T-helper 17 cell (primary cell): ENCODE measurements at places on chromosomes 7 and 10. TPM values are rescaled to one million over a fixed set of nuclear protein-coding genes. Genes with fewer than 3 reads are reported as not detected.

DNA sequence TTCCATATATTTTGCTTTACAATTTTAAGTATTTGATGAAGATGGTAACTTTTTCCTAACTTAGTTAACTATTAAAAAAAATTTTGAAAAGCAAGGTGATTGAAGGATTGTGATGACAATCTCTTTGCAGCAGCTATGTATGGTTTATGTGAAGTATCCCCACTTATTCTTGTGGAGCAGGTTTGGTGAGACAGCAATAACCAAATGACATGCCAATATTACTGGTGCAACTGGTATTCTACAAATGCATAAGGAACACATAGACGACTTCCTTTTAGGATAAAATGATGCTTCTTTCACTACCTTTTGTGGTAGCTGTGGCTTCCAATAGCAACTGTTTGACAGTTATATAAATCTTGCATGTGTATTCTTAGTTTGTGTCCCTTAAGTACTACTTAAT is 465.3 kb downstream of the PLXDC2 start:
- H3K36me3 ChIP-seq: no peaks in the 10 kb centered on the region
- no peak for DNase-seq
- no peak overlapping the region for H3K4me3 ChIP-seq

DNA sequence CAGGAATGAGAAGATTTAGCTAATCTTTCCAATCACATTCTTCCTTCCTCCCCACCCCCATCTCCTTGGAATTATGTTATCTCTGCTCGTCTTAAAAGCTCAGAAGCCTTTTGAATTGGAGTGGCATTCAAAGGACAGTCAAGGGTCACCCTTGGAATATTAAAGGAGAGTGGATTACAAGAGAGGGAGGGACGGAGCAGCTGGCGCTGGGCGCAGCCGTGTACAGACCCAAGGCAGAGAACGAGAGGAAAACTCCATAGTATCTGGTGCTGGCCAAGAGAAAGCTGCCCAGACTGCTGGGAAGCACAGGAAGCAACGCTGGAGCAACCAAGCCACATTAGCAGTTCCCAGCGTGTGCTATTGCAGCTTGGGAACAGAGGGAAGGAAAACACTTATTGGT is 95.7 kb downstream of the POU6F2 start:
- peaks cover 2% of the 10 kb centered on the region for H3K4me1 ChIP-seq
- no peak overlapping the region for H3K27ac ChIP-seq
- peaks cover 4% of the 10 kb centered on the region for H3K27me3 ChIP-seq
- H3K36me3 ChIP-seq: no peaks in the 10 kb centered on the region
- DNase-seq: no peak
- no peak overlapping the region for H3K4me3 ChIP-seq

GRCh38 chr10:72167118-72167517 is 48.7 kb upstream of the ANAPC16 start:
- H3K4me3 ChIP-seq: no peak overlapping the region
- H3K27ac ChIP-seq: no peak overlapping the region
- no peaks in the 10 kb centered on the region for H3K27me3 ChIP-seq
- peaks cover 4% of the 10 kb centered on the region for H3K4me1 ChIP-seq
- DNase-seq: no peak

DNA sequence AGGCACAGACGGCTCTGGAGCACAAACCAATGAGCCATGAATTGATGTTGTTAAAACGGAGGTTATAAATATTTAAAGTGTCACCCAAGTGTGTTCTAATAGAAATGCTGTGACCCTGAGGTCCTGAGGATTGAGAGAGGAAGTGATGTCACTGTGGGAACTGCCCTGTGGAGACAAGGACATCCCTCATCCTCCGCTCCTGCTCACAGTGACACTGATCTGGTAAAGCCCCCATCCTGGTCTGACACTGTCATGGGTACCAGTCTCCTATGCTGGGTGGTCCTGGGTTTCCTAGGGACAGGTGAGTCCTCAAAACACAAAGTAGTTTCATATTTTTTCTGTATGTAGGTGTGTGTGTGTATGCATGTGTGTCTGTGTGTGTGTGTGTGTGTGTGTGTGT is 237.9 kb upstream of the PRSS1 start:
- DNase-seq: no peak
- H3K27me3 ChIP-seq: peaks cover 6% of the 10 kb centered on the region
- peaks cover 15% of the 10 kb centered on the region for H3K4me1 ChIP-seq
- H3K4me3 ChIP-seq: no peak overlapping the region
- no peaks in the 10 kb centered on the region for H3K36me3 ChIP-seq

GRCh38 chr7:131630427-131630826 is 74.0 kb upstream of the PODXL start:
- H3K27me3 ChIP-seq: peaks cover 44% of the 10 kb centered on the region
- no peak for DNase-seq
- H3K4me1 ChIP-seq: peaks cover 2% of the 10 kb centered on the region

GRCh38 chr7:28815369-28815927 is 142.7 kb downstream of the TRIL start:
- no peak for DNase-seq
- H3K27me3 ChIP-seq: peaks cover 7% of the 10 kb centered on the region
- H3K4me1 ChIP-seq: no peaks in the 10 kb centered on the region
- H3K4me3 ChIP-seq: no peak overlapping the region

- peaks cover 52% of the 10 kb centered on the region for H3K27me3 ChIP-seq
- H3K4me3 ChIP-seq: no peak overlapping the region
- H3K36me3 ChIP-seq: no peaks in the 10 kb centered on the region
- no peak for DNase-seq
- H3K4me1 ChIP-seq: peaks cover 6% of the 10 kb centered on the region
These were observed 66.8 kb downstream of the ELFN1 start for GRCh38 chr7:1736830-1737229.

DNA sequence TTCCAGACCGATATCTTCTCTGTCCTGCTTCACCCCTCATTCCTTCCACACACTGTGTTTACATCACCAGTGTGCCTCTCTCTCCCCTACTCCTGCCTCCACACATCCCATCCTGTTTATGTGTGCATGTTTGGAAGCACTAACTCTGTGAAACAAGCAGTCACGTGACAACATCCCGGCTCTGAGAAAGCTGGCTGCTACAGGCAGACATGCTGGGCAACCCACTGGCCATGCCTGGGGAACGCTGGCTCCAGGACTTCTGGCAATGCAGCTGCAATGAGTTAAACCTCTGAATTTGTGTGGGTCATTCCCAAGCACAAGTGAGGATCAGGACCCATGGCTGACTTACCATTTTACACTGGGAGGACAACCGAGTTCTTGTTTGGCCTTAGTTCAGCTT is 74.0 kb downstream of the WNT2 start:
- H3K4me3 ChIP-seq: no peak overlapping the region
- H3K27me3 ChIP-seq: no peaks in the 10 kb centered on the region
- no peak for DNase-seq
- H3K27ac ChIP-seq: no peak overlapping the region
- H3K4me1 ChIP-seq: no peaks in the 10 kb centered on the region

- H3K4me3 ChIP-seq: no peak overlapping the region
- no peak for DNase-seq
- H3K4me1 ChIP-seq: no peaks in the 10 kb centered on the region
- H3K27ac ChIP-seq: no peak overlapping the region
- peaks cover 38% of the 10 kb centered on the region for H3K27me3 ChIP-seq
These were observed 16.2 kb downstream of the CSTF2T start for GRCh38 chr10:51683031-51683691.

DNA sequence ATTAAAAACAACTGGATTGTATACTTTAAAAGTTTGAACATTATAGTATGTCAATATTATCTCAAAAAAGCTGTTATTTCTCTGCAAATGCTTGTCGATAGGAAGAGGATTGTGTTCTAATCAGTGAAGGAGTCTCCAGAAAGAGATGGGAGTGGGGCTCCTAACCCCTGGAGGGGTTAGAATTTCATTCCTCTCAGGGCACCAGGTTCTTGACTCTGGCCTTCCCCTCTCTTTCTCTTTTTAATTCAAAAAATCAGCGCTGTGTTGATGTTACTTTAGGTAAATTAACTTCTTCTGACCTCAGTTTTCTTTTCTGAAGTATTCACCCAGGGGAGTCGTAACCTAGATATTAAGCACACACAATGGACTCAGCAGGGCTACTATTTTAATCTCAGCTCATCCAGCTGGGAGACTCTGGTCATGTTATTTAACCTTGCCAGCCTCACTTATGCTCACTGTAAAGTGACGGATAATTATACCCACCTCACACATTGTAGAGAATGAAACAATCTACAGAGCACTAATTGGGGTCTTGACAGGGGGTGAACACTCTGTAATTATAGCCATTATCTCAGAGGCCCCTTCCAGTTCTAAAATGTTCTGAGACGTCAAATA is 59.4 kb downstream of the GCC1 start:
- DNase-seq: no peak
- H3K27me3 ChIP-seq: peaks cover 12% of the 10 kb centered on the region
- H3K27ac ChIP-seq: no peak overlapping the region
- no peak overlapping the region for H3K4me3 ChIP-seq
- no peaks in the 10 kb centered on the region for H3K36me3 ChIP-seq
- H3K4me1 ChIP-seq: no peaks in the 10 kb centered on the region

- peak overlapping the region; percentile 29 for H3K27ac ChIP-seq
- no peak for DNase-seq
- no peaks in the 10 kb centered on the region for H3K27me3 ChIP-seq
- H3K4me3 ChIP-seq: peak overlapping the region; percentile 60
- peaks cover 7% of the 10 kb centered on the region for H3K4me1 ChIP-seq
- H3K36me3 ChIP-seq: no peaks in the 10 kb centered on the region
These were observed 7.6 kb downstream of the IQCE start for GRCh38 chr7:2566348-2566889.

DNA sequence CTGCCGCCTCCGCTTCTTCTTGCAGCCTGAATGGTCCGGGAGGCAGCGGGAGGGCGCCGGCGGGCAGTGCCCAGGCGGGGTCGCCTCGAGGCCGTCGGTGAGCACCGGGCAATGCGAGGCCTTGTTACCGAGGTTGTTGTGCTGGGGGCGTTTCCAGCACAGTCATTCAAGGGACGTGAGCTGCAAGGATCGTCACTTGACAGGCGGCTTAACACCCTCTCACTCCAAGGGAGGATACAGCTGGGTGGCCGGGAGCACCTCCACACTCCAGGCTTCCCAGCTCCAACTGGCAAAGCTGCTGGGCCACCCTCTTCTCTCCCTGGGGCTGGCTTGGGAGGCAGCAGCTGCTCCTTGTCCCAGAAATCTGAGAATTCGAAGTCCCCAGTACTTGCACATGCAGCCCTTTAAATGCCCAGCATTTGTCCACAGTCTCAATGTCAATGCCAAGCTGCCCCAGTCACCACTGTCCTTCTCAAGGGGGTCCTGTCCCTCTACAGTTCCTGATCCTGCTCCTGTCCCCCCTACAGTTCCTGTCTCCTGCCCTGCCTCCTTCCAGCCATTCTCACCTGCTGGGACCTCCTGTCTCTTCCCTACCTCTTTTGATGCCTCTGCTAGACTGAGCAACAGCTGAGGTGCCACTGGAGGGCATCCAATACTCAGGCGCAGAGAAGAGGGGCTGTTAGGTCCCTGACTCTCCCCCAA is 4.4 kb upstream of the HOXA11 start:
- peak overlapping the region; percentile 85 for H3K4me3 ChIP-seq
- peaks cover 91% of the 10 kb centered on the region for H3K27me3 ChIP-seq
- peaks cover 4% of the 10 kb centered on the region for H3K36me3 ChIP-seq
- H3K27ac ChIP-seq: peak overlapping the region; percentile 8

DNA sequence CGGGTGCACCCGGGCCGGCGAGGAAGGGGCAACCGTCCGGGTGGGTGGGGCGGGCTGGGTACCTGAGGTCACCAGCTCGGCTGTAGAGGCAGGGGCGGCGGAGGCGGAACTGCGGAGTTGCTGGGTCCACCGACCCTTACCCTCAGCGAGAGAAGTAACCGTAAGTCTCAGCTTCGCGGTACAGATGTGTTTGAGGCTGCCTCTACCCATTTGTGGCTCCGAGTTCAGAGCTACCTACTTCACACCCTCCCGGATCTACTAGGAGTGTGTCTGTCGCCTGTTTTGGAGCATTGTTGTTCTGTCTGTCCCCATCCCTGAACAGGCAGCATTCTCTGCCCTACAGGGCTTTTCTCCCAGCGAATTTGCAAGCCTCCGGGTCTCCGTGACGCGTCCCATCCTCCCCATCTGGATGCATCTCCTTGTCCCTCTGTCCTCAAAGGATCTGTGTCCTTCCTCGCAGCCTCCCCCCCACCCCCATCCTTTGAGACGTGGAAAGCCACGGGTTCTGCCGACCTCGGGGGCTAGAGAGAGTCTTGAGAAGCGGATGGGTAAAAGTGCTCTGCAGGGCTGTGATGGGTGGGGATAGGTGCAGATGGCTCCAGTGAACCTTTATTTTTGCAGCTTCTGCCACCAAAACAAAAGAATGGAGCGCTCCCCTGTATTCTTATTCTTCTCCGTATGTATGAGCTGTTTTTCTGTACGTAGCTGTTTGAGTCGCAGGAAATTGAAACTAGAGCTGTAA is 757 bp downstream of the ANKIB1 start:
- DNase-seq: no peak
- H3K27me3 ChIP-seq: no peaks in the 10 kb centered on the region
- peaks cover 27% of the 10 kb centered on the region for H3K4me1 ChIP-seq
- peaks cover 4% of the 10 kb centered on the region for H3K36me3 ChIP-seq
- peak overlapping the region; percentile 99 for H3K4me3 ChIP-seq
- H3K27ac ChIP-seq: peak overlapping the region; percentile 100

DNA sequence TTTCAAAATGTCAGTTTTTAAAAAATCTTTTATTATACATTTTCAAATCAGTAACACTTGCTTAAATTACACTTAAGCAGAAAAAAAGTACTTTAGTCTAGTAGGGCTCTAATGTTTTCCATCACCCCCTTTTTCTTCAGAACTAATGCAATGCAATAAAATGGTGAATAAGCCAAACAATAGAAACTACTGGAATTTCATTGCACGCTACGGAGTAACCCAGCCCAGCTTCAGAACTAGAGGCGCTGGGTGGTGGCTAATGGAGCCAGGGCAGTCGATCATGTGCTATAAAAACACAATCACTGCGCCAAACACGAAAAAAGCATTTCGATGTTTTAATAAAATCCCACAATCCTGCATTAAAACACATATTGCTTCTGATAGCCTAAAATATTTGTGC is 59.9 kb upstream of the ODAD2 start:
- H3K36me3 ChIP-seq: peaks cover 17% of the 10 kb centered on the region
- H3K27ac ChIP-seq: no peak overlapping the region
- no peak overlapping the region for H3K4me3 ChIP-seq
- DNase-seq: no peak
- no peaks in the 10 kb centered on the region for H3K27me3 ChIP-seq

- DNase-seq: no peak
- H3K36me3 ChIP-seq: no peaks in the 10 kb centered on the region
- peaks cover 1% of the 10 kb centered on the region for H3K4me1 ChIP-seq
- H3K27me3 ChIP-seq: peaks cover 9% of the 10 kb centered on the region
- H3K4me3 ChIP-seq: no peak overlapping the region
- H3K27ac ChIP-seq: no peak overlapping the region
These were observed 218.6 kb upstream of the FZD1 start for GRCh38 chr7:91045606-91046005.

DNA sequence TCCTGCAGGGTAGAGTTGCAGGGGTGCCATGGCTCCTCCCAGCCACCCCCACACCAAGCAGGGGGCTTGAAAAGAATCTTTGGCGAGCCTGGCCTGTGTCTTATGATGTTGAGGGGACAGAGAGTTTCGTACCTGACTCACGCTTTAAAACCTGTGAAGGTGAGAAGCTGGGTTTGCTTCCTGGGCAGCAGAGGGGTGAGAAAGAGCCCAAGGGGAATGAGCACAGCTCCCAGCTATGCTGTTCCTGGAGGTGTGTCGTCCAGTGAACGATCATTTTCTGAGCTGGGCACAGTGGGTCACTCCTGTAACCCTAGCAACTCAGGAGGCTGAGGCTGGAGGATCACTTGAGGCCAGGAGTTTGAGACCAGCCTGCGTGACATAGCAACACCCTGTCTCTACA is 13.5 kb upstream of the ADRB1 start:
- no peak overlapping the region for H3K27ac ChIP-seq
- H3K36me3 ChIP-seq: no peaks in the 10 kb centered on the region
- DNase-seq: no peak
- H3K27me3 ChIP-seq: peaks cover 43% of the 10 kb centered on the region

Gene FGFR2
- total RNA-seq: 0.31 TPM

Gene SGMS1
- total RNA-seq: 45.3 TPM

Gene TFPI2
- 1.5 TPM for total RNA-seq

Gene JCAD
- total RNA-seq: not detected
